ENCODE measurements at places on chromosomes 1 and 21.

DNA sequence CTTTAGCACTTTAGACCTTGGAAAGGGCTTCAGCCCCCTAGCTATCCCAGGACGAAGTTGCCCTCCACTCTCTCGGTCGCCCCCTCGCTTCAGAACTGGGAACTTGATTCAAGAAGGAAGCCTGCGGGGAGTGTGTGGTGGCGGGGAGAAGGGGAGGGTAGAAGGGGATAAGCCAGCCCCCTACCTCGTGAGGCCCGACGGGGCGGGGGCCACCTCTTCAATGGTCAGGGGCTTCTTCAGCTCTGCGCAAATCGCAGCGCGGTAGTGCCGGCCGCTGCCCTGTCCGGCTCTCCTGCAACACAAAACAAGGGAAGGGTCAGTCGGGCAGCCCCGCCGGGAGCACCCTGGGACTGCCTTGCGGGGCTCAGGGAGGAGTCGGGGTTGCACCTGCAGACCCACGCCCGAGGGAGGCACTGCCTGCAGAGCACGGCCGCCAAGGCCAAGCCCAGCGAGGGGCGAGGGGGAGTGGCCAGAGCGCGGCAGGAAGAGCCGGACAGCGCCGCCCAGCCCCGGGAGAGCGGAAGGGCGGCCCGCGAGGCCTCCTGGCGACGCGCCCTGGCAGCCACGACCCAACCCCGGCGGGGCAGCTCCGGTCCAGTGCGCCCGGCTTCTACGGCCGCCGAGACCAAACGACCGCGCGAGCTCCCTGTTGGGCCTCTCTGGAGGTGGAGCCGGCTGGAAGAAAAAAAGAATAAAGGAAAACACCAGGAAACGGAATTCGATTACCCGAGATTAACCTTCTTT, 56.2 kb upstream of the RASAL2 start:
- DNase-seq = no peak

GRCh38 chr1:7827126-7827955, 25.5 kb downstream of the UTS2 start:
- no peak for DNase-seq

- no peak for DNase-seq
Observed at GRCh38 chr1:2230781-2231531, 2.8 kb downstream of the SKI start.

GRCh38 chr1:51559064-51559500, 40.0 kb upstream of the EPS15 start:
- no peak for DNase-seq

- no peak for DNase-seq
Observed at GRCh38 chr1:32797456-32797855, 19.7 kb downstream of the YARS1 start.

- DNase-seq = no peak
Observed at GRCh38 chr1:43221797-43222196, 48.0 kb upstream of the TMEM125 start.

DNA sequence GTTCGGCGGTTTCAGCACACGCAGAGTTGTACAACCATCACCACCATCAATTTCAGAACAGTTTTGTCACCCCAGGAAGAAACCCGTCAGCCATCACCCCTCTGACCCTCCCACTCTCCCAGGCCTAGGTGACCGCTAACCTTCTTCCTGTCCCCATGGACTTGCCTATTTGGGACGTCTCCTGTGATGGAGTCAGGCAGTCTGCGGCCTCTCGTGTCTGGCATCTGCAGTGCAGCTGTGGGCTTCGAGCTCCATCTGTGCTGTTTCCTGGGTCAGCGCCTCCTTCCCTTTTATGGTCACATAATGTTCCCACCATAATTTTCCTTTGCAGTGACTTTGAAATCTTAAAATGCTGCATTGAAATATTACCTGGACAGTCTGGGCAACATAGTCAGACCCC, 24.4 kb downstream of the SLC45A1 start:
- no peak for DNase-seq

DNA sequence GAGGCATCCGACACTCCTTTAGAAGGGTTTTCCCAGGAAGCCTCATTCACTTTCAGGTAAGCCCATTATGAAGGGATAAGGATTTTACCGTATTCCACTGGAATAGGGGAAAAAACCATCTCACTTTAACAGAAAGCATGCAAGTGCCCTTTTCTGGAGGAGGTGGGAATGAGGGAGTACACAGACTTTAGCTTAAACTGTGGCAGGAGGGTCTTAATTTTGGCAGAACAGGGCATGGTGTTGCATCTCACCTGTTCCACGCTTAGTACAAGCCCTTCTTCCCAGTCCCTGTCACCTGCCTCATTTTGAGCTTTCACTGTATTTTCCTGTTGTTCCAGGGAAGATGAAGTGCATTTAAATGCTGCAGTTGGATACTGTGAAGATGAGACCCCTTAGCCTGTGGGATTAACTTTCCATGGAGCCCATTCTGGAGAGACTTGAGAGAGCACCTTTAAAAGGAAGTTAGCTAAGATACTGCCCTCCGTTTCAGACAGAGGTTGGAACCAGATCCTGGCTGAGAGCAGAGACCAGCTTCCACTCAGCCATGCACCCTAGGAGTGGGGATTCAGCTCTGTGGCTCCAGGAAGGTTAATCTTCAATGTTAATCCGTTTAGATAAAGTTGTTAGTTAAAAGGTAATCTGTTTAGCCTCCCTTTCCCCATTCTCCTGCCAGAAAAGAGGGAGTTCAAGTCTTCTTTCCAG, 42.6 kb downstream of the PBX1 start:
- no peak for DNase-seq

DNA sequence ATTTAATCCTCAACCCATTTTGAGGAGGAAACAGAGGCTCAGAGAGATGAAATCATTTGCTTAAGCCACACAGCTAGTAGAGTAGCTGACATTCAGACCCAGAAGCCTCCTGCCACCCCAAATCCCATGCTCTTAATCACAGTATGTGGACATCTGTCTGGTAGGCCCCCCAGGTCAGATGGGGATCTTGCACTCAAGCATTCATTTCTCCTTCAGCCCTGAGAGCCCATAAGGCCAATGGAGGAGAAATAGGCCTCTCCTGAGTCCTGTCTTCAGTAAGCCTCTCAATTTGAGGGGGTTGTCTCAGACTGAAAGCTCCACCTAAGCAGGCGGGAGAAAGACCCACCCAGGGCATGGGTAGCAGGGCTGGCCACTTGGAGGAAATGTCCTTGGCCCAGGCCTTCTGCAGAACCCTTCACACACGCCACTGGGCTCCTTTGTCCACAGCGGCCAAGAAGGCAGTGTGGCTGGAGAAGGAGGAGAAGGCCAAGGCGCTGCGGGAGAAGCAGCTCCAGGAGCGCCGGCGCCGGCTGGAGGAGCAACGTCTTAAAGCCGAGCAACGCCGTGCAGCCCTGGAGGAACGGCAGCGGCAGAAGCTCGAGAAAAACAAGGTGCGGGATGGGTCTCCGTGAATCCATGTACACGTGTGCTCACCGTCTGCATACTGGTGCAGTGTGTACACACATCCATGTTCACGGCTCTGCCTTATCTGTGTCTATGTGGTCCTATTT, 16.2 kb downstream of the MAP7D1 start:
- DNase-seq = no peak

DNA sequence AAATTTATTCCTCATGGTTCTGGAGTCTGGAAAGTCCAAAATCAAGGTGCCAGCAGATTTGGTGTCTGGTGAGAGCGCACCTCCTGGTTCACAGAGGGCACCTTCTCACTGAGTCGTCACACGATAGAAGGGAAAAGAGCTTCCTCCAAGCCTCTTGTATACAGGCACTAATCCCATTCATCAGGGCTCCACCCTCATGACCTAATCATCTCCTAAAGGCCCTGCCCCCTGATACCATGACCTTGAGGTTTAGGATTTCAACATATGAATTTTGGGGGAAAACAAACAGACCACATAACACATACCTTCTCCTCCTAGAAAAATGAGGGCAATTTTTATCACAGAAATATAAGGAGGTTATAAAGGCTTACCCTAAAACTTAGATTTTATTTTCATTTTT, 88.0 kb upstream of the NFIA start:
- DNase-seq = no peak

- DNase-seq = no peak
Observed at GRCh38 chr21:41901099-41901498, 22.0 kb upstream of the PRDM15 start.

GRCh38 chr1:91404151-91405012, at the start of gene HFM1:
Gene HFM1 (minus strand): TSS chr1:91404837. CDS start chr1:91401082, 3,755 bp downstream.
- DNase-seq = no peak

GRCh38 chr1:203145321-203146041, 18.0 kb downstream of the ADORA1 start:
- no peak for DNase-seq

- DNase-seq = no peak
Observed at GRCh38 chr1:162321809-162322422, 54.7 kb downstream of the SPATA46 start.

DNA sequence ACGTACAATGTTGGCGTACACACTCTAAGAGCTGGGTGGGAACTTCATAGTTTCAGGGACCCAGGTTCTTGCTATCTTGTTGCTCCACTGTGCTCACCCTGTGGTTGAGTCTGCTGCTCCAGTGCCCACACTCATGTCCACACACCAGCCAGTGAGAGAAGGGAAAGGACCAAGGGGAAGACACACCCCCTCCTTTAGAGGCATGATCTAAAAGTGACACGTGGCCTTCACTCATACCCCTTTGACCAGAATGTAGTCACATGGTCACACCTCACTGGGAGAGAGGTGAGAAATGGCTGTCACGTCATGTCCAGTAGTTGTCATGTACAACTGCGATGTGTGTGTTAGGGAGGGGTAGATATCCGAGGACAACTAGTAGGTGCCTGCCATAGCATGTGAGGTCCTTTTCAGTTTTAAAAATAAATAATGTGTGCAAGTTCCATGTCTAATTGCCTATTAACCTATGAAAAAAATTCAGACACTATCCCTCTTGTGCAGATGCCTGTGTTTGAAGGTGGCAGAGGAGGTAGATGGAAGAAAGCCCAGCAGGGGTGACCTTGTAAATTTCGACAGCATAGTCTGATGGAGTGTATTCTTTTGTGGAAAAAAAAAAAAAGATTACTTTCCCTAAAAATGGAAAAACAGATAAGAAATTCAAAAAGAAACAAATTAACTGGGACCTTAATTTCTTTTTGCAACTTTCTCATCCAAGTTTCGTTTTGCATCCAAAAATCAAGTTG, 149.6 kb downstream of the C1orf21 start:
- no peak for DNase-seq

GRCh38 chr21:41396558-41397075, 29.4 kb upstream of the MX1 start:
- DNase-seq = no peak

DNA sequence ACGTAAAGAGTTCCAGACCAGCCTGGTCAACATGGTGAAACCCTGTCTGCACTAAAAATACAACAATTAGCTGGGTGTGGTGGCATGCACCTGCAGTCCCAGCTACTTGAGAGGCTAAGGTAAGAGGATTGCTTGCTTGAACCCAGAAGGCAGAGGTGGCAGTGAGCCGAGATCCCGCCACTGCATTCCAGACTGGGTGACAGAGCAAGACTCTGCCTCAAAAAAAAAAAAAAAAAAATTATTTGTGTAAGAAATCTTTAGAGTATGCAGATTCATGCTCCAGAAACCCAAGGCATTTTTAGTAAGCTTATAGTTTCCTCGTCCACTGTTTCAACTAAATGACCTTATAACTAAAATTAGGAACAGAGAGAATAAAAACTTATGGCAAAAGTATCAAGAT, 51.3 kb downstream of the ABL2 start:
- no peak for DNase-seq

DNA sequence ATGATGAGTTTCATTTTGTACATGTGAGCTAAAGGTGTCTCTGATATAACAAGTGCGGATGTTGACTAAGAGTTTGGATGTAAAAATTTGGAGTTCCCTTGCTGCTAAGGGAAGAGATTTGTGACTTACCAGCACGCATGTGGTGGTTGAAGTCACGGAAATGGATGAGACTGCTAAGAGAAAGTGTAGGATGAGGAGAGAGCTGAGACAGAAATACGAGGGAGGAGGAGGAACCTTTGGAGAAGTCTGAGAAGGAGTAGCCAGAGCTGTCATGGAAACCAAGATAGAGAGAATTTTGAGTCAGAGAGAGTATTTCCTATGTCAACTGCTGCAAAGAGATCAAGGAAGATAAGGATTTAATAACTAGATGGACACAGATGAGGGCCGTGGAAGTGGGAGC, 106.5 kb upstream of the COL24A1 start:
- DNase-seq = no peak

GRCh38 chr21:45289655-45290515, 2.2 kb upstream of the POFUT2 start:
- DNase-seq = no peak

- DNase-seq = no peak
Observed at GRCh38 chr1:16430606-16431005, 6.6 kb downstream of the SPATA21 start.

- no peak for DNase-seq
Observed at GRCh38 chr1:209309198-209309597, 274.3 kb upstream of the CAMK1G start.

DNA sequence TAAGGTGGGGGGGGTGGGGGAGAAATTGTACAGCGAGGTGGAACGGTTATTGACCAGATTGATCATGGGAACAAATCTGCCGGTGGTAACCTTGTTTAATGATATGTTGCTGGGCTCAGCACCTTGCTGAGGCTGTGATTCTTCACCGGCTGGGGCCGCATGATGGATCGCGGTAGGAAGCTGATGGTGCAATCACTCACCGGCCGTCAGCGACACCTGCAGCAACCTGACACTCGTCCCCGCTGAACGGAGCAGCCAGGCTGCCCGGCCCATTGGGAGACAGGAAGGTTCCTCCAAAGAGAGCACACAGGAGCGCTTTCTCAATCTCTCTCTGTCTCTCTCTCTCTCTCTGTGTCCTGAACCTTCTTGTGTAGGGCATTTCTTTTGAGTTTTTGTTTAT, 128.5 kb upstream of the RRP15 start:
- no peak for DNase-seq

DNA sequence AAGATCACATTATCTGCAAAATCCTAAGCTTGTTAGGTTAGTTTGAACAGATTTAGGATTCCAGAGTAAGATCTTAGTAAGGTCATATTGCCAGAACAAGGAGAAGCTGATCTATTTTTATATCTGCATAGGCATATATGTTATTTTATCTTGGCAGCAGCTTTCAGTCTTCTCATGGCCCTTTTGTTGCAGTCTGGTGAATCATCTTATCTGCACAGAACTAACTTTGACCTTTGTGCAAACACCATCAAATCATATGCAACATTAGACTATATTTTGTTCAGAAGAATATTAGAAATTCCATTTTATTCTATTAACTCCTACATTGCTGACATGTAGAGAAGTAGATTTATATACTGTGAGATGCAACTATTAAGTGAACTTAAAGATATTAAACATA, 107.3 kb downstream of the CLEC20A start:
- no peak for DNase-seq

GRCh38 chr1:85316321-85316720, 39.9 kb upstream of the BCL10 start:
- DNase-seq = no peak

DNA sequence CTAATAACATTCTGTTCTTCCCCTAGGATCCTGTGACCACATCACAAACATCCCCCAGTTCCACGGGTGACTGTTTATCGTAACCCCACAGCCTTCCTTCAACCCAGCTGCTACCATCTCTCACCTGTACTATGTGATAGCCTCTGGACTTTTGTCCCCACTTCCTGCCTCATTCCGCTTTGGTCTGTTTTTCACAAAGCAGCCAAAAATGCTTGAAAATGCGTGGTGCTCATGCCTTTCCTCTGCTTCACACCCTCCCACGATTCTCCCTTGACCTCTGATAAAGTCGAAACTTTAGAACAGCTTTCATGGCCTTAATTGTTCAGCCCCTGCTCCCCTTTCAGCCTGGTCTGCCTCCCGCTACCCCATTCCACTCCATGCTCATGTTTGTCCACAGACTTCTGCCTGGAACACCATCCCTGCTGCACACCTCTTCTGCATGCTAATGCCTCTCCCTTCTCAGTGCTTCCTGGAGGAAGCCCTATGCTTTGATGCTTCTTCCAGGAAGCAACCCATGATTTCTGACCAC, 165.6 kb downstream of the PLPP3 start:
- DNase-seq = no peak

Data from NK-92 treated with Interleukin-12 subunit alpha and Interleukin-12 subunit beta, amount 100 ng/mL, for 24 hours (cell line).